Progenitor cell of endocrine pancreas (in vitro differentiated cells): ENCODE measurements at places on chromosomes 1 and 21.
A peak's percentile ranks its signal among the peaks of the same experiment; 100 is the strongest.

DNA sequence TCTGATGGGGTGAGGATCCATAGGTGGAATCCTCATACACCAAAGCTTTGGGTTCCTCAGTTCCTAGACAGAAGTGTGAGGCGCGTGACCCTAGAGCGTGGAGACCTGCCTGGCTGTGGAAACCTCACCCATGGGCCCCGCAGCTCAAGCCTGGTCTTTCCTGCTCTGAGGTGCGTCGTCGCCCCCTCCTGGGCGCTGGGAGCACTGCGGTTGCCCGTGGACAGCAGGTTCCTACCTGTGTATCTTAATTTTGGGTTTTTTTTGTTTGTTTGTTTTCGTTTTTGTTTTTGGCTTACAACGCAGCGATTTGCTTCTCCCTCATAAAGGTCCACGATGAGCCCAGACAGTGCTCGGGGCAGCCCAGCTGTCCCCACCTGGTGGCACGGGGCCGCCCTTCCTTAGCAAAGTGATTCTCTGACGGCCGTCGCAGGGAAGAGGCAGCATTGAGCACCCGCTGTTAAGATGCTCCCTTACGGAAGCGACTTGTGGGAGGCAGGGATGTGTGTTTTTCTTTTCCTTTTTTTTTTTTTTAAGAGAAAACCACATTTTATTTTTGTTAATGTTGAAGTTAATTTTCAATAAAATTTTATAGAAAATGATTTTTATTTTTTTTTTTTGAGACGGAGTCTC lies 36.5 kb upstream of the TRAPPC10 start:
- peak; percentile 77 for DNase-seq

GRCh38 chr21:38718481-38718880 lies 87.2 kb upstream of the ETS2 start:
- no peak for DNase-seq

- no peak for DNase-seq
These were observed 10.0 kb upstream of the PDPN start for GRCh38 chr1:13573586-13573985.

GRCh38 chr1:1233567-1233892 lies 1.5 kb downstream of the B3GALT6 start:
- DNase-seq = no peak

- no peak for DNase-seq
These were observed 9.7 kb upstream of the GATAD2B start for GRCh38 chr1:153932156-153933131.

DNA sequence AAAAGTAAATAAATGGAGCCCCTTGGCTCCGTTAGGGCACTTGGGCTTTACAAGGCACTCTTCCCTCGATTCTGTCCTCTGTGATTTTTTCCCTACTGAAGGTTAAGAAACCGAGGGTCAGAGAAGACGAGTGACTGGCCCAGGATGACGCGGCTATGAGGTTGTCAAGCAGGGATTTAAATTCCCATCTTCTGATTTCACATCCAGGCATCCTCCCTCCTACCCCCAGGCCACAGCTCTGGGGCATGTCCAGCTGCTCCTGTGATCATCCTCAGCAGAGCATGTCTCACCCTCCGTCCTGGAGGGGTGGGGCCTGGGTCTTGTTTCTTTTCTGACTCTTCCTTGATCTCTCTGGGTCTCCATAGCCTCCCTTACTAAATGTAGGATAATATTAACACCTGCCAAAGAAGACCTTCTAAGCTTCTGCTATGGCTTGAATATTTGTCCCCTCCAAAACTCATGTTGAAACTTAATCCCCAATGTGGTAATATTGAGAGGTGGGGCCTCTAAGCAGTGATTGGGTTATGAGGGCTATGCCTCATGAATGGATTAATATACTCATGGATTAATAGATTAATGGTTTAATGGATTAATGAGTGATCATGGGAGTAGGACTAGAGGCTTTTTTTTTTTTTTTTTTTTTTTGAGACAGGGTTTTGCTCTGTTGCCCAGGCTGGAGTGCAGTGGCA lies 4.6 kb downstream of the CRYBG2 start:
- no peak for DNase-seq

GRCh38 chr1:58487002-58487401 lies 59.5 kb downstream of the OMA1 start:
- DNase-seq = no peak

- DNase-seq = no peak
These were observed 7.4 kb downstream of the SPRR5 start for GRCh38 chr1:152954436-152954835.

DNA sequence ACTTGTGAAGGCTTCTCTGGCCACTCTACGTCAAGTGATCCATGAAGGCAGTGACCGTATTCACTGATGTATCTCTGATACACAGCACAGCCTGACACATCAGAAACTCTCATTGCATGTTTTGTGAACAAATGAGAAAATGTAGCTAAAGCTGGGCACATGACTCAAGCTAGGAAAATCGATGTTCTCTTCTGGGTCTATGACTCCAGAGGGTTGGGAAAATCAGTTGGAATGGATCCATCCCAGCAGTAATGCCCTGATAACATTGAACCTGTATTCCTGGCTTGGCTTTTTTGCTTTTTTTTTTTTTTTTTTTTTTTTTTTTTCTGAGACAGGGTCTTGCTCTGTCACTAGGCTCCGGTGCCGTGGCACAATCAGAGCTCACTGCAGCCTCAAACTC lies 395.7 kb downstream of the KCNH1 start:
- no peak for DNase-seq

- DNase-seq = no peak
These were observed 7.5 kb upstream of the TTC22 start for GRCh38 chr1:54808443-54809207.

DNA sequence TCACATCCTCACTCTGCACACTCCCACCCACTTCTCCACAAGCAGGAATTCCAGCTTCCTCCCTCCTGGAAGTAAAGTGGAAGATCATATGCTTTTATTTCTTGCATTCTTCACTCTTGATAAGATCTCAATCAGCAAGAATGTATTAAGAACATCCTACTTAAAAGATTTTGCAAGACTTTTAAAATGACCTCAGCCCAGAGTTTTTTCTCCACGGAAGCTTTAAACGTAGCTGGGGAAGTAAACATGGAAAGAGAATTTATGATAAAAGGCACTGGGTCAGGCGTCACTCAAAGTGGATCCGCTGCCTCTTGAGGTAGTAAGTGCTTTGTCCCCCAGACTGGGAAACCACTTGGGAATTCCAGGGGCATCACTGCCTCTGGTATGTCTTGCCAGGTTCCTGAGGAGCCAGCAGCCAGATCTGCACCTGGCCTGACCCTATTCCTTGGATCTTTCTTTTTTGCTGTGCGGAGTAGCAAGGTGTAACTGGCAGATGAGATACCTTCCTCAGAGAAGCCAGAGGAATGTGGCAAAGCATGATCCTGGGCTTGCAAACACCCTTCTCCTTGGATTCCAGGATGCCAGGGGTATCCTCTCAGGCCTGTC lies 33.9 kb downstream of the CDK18 start:
- DNase-seq = no peak

DNA sequence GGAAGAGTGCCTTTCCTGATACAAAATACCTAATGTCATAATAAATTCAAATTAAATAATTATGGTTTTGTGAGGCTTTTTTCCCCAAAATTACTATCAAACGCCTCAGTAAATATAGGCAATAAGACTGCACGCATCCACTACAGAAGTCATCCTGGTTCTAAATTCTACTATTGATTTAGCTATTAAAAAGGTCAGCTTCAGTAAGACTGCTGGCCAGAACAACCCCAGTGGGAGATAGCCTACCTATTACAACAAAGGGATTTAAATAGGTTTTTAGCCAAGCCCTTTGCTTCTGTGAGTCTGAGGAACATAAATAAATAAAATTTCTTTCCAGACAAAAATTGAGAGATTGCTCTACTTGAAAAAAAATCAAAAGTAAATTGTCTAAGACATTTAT lies 132.1 kb downstream of the PLPPR4 start:
- DNase-seq = no peak

- no peak for DNase-seq
These were observed 330.9 kb downstream of the S1PR1 start for GRCh38 chr1:101567582-101568189.

DNA sequence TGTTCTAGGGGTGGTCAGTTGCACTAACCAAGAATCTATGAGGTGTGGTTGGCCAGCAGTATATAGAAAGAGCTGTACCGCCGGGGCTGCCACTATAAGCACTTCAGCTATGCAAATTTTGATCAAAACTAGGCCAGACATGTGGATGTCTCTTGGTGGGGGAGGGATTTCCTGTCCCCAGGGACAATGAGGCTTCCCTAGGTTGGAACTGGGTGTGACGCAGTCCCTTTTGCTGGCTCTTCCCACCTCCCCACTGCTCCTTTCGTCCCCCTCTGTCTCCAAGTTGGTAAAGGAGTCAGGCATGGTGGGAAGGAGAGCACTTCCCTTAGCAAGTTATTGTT lies 13.6 kb downstream of the SDCCAG8 start:
- no peak for DNase-seq

GRCh38 chr21:44291078-44291935 lies 5.6 kb downstream of the AIRE start:
- no peak for DNase-seq

DNA sequence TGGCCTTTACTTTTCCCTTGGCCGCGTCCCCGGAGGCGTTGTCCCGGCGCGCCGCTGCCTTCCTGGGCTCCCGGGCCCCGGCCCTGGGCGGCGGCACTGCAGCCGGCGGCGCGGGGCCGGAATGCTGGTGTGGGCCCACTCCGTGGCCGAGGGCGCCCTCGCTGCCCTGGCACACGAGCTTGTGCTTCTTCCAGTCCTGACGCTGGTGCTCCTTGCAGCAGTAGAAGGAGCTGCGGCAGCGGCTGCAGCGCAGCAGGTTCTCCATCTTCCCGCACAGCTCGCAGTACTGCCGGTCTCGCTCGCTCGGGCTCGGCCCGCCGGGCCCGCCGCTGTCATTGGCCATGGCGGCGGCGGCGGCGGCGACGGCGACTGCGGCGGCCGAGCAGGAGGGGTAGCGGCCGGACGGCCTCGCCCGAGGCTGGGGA lies 529 bp downstream of the EGLN1 start:
- DNase-seq = peak; percentile 19

GRCh38 chr21:43924421-43925095 lies 59.5 kb downstream of the AGPAT3 start:
- no peak for DNase-seq

GRCh38 chr1:215263636-215264035 lies 181.1 kb downstream of the KCNK2 start:
- no peak for DNase-seq

DNA sequence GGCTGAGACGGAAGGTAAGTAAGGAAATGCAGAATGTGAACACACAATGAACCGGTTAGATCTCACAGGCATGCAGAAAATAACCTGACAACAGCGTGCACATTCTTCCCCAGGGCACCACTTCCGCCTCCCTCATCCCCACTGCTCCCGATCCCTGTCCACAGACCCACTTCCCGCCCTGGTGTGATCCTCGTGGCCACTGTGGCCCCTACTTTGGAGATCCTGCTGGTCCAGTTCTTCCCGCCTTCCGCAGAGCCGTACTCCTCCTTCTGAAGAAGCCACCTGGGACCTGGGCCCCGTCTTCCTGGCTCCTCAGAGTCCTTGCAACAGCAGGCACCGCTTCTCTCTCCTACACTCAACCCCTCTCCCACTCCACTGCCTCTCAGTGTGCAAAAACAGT lies 1.4 kb upstream of the GSTM4 start:
- DNase-seq = no peak

DNA sequence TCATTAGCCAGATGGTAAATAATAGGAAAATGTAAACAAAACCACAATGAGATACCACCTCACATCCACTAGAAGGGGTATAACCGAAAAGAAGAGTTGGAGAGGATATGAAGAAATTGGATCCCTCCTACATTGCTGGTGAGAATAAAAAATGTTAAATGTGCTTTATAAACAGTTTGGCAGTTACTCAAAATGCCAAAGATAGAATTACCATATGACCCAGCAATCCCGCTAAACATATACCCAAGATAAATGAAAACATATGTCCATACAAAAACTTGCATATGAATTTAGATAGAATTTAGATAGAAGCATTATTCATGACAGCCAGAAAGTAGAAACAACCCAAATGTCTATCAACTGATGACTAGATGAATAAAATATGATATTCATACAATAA lies 4.4 kb upstream of the FMO2 start:
- DNase-seq = no peak

DNA sequence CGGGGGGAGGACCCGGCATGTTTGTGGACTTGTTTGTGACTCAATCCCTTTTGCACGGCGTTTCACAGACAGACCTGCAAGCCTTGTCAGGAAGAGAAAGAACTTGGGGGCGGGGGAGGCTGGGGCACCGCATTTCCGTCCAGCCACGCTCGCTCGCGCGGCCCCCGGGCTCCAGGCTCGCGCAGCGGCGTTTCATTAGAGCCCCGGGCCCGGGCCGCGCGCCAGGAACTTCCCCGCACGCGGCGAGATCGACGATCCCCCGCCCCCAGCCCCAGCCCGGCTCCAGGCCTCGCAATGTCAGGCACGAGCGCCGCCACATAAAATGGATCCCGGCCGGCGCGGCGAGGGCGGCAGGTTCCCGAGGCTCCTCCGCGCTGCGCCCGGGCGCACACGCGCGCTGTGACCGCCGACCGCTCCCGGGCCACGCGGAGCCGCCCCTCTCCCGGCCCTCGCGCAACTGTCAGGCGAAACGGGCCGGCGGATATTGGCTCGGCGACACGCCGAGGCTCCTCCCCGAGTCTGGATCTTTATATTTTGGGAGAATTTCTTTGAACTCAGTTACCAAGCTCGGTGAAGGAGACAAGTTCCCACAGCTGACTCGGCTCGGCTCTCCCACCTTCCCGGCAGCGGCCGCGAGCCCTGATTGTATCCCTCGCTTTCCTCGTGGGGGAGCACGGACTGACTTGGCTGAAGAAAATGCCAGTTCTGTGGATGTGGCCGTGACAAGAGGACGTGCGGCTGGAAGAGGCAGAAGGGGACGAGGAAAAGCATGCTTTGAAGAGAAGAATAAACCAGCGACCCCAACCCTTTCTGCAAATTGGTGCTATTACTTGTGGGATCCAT lies at the start of gene KIF26B:
KIF26B (plus strand) TSS at position 557 of the 843 bp plus-strand sequence. CDS start 440 bp downstream, outside the sequence.
- peak; percentile 48 for DNase-seq

GRCh38 chr1:2373551-2374251 lies 17.7 kb downstream of the MORN1 start:
- no peak for DNase-seq

DNA sequence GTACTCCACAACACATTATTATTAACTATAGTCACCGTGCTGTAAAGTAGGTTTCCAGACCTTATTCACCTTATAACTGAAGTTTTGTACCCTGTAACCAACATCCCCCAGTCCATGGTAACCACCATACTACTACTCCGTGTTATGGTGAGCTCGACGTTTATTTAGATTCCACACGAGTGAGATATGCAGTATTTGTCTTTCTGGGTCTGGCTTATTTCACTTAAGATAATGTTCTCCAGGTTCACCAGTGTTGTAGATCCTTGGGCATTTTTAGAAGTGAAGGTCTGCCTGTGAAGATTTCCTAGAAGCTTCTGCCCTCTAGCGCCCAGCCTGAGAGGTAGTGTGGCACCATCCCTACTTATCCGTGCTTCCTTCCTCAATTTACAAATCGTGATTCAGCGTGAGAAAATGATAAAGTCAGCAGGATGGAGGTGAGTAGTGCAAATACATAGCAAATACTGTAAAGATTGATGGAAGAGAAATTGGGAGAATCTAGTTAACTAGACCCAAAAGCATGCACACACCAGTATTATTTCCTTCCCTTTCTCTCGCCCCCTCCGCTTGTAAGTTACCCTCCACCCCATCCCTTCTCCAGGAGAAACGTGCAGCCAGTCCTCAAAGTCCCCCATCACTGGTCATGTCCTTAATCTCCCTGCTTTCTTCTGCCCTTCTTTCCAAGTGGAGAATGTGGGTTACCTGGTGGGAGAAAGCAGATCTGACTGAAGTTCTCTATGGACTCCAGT lies 36.0 kb upstream of the DISC1 start:
- DNase-seq = no peak
